ENCODE measurements at places on chromosomes 5 and 9. TPM values are rescaled to one million over a fixed set of nuclear protein-coding genes. Genes with fewer than 3 reads are reported as not detected.

The P4HA2 gene
- 55.7 TPM for total RNA-seq

The TICAM2 gene
- 0.93 TPM for total RNA-seq

The PCDHGB1 gene
- total RNA-seq = 1.4 TPM

The NXNL2 gene
- not detected for total RNA-seq

The LRRC70 gene
- 60.8 TPM for total RNA-seq

The FUT7 gene
- not detected for total RNA-seq

The TAL2 gene
- total RNA-seq = not detected

The TAF11L10 gene
- total RNA-seq = not detected

The PROB1 gene
- total RNA-seq = 6.1 TPM

The LURAP1L gene
- total RNA-seq = 1.1 TPM

The SNCB gene
- 1.4 TPM for total RNA-seq

The MELK gene
- total RNA-seq = 12.9 TPM

The C9 gene
- total RNA-seq = 0.34 TPM

The MCC gene
- 35.5 TPM for total RNA-seq

The SLC36A3 gene
- total RNA-seq = not detected

The STRBP gene
- total RNA-seq = 11.4 TPM

The PTPA gene
- 145 TPM for total RNA-seq

The OLFML2A gene
- 2.2 TPM for total RNA-seq

The SLC46A2 gene
- not detected for total RNA-seq

The TOR4A gene
- 29.8 TPM for total RNA-seq

The PALM2AKAP2 gene
- total RNA-seq = 0.23 TPM

The LCN15 gene
- total RNA-seq = 0.05 TPM

The FAM81B gene
- total RNA-seq = not detected

The GDF9 gene
- not detected for total RNA-seq

The CARD6 gene
- 39.6 TPM for total RNA-seq

The TMEM8B gene
- total RNA-seq = 0.23 TPM

The GLRA1 gene
- total RNA-seq = not detected

The FBXO10 gene
- 17.0 TPM for total RNA-seq

The MSX2 gene
- total RNA-seq = 0.17 TPM

The CNTNAP3B gene
- 87.2 TPM for total RNA-seq

The WDR31 gene
- 0.17 TPM for total RNA-seq

The SARDH gene
- 0.37 TPM for total RNA-seq

The IL3 gene
- not detected for total RNA-seq

The FOXI1 gene
- not detected for total RNA-seq

The DDX4 gene
- total RNA-seq = not detected

The ADAMTS19 gene
- total RNA-seq = not detected

The SLC30A5 gene
- 49.9 TPM for total RNA-seq

The SCGB3A2 gene
- not detected for total RNA-seq

The FOXD4L6 gene
- under 0.01 TPM for total RNA-seq

The TTLL11 gene
- total RNA-seq = 5.3 TPM

The FYB1 gene
- not detected for total RNA-seq

The INSL4 gene
- total RNA-seq = not detected

The PCDHA13 gene
- total RNA-seq = under 0.01 TPM

The DEPDC1B gene
- 6.8 TPM for total RNA-seq

The LCN6 gene
- 0.68 TPM for total RNA-seq

The TPM2 gene
- 19.6 TPM for total RNA-seq

The SPINK13 gene
- not detected for total RNA-seq

The ARHGAP26 gene
- total RNA-seq = 51.7 TPM

The MAMDC4 gene
- 5.1 TPM for total RNA-seq

The LCNL1 gene
- not detected for total RNA-seq

The TXNDC8 gene
- total RNA-seq = not detected

The MCTP1 gene
- 255 TPM for total RNA-seq

The PCAT7 gene
- not detected for total RNA-seq

The PAXX gene
- 17.9 TPM for total RNA-seq

The PCDHB16 gene
- total RNA-seq = 0.17 TPM

The IFNE gene
- 0.05 TPM for total RNA-seq

The KIF20A gene
- total RNA-seq = 18.9 TPM

The SLC36A2 gene
- total RNA-seq = not detected

The AUH gene
- 13.3 TPM for total RNA-seq

The MRPL36 gene
- total RNA-seq = 36.9 TPM
